Chondrocyte (in vitro differentiated cells): ENCODE measurements at places on chromosomes 1 and 21.

GRCh38 chr1:51690285-51690961 lies 73.5 kb downstream of the OSBPL9 start:
- no peak for DNase-seq

GRCh38 chr1:113654883-113655282 lies 104.4 kb downstream of the PHTF1 start:
- DNase-seq, result no peak

DNA sequence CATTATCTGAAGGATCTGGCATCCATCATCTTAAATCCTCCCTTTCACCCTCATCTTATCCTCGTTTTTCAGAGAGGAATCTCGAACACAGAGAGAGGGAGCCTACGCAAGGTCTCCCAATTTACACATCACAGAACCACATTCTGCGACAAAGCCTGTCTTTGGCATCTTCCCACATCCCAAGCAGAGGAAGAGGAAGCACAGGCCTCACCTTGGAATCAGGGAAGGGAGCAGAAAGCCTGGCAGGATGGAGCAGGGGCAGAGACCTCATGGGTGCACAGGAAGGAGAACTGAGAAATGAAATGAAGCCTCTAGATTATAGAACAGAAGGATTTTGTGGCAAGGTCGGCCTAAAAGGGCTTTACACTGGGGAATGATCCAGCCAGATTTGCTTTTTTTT lies 5.8 kb downstream of the ABCB10 start:
- DNase-seq, result no peak

- no peak for DNase-seq
Observed at GRCh38 chr1:97139512-97139911, 417.9 kb downstream of the PTBP2 start.

DNA sequence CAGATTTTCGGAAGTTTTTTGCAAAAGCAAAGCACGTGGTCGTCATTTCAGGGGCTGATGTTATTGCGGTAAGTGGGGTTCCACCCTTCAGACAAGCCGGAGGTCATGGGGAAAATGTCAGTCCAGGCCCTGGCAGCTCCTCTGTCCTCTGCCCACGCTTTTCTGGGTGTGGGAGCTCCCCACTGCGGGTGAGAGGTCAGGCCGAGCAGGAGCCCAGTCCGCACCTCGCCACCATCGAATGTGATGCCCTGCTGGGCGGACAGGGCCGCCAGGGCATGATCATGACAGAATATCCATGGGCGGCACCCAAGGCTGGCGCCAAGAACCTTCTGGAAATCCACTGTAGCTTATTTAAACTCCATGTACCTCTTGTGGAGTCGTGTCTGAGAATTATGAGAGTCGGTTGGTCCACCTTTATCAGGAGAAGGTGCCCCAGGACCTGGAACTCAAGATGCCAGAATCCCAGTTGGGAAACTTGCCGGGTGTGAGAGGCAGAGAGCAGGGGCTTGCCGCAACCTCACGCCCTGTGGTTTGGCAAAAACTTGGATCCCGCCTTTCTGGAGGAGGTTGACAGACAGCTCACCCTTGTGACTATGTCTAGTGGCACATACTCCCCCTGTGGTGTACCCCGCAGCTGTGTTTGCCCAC lies 6.9 kb downstream of the DIRAS3 start:
- DNase-seq, result no peak
